Activated T-cell treated with anti-CD3 and anti-CD28 coated beads for 4 hours (primary cell): ENCODE measurements at places on chromosomes 6 and 20.

GRCh38 chr6:141107591-141108160, 1025.0 kb upstream of the GJE1 start:
- no peak for DNase-seq

DNA sequence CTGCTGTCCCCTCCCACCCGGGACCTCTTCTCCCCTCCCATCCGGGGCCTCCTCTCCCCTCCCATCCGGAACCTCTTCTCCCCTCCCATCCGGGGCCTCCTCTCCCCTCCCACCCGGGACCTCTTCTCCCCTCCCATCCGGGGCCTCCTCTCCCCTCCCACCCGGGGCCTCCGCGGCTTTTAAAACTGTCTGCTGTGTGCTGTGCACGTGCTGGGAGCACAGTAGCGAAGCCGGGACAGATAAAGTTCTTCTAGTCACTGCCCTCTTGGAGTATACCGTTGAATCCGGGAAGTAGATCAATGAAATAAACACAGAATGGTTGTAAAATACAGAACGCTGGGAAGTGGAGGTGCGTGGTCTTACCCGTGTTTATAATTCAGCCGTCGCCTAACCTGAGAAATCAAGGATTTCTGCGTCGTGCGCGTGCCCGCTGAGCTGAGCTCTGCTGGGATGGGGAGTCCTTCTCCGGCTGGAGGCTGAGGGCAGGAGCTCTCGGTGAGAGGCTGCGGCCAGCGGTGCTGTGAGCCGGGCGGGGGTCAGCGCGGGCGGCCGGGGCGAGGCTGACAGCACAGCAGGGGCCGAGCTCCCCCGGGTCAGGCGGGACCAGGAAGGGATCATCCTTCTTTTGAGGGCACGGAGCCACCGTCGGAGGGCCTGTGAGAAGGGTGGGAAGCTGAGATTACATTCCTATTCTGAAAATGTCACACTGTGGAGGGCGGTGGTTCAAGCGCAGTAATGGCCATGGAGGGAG, 19.6 kb upstream of the KIF25 start:
- DNase-seq: no peak

- DNase-seq: no peak
Observed at GRCh38 chr20:32028647-32029372, 18.6 kb downstream of the CCM2L start.

- no peak for DNase-seq
Observed at GRCh38 chr6:125252891-125253290, 48.9 kb downstream of the HDDC2 start.

DNA sequence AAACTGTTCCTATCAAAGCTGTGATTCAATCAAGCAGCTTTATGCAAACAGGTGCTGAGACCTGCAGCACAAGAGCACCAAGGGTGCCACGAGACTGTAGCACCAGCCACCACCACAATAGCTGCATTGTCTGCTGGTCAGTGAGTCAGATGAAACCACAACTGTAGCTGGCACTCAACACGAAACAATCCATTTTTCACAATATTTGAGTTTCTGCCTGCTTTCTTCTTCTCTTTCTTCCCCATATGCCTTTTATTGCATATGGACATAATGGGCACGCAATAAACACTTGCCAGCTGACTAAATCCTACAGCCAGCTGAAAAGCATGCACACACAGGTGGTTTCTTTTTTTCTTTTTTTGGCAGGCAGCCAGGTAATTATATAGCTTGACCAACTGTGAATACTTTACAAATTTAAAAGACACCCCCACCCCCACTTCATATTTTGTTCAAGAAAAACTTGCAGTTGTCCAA, 16.6 kb downstream of the SLC2A12 start:
- no peak for DNase-seq

DNA sequence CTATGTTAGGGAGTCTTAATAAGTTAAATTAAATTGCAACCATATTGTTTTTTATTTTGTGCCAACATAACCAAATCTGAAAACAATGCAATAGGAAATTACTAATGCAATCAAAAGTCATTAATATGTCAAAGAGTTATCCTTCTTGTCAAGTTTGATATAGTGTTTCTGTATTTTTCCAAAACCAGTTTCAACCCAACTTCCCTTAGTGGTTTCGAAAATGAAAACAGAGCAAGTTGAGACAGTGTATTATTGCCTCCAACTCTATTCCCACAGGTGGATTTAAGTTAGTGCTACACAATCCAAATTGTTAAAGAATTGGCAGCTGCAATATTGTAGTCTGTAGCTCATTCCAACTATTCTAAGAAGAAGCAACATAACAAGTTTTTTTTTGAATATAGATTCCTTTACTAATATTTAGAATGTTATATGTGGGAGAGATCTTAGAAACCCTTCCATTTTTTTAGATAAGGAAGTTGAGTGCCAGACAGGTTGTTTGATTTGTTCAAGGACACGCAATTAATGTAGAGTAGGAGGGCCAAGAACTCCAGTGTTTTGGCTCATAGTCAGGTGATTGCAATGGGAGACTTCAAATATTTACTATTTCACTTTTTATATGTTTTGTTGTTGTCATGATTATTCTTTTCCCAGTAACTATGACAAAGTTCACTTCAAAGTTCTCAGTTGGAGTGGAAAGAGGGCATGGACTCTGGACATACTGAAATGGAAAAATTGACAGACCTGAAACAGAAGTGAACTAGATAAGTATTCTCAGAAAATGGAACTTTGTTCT, 282.4 kb upstream of the HSF2 start:
- no peak for DNase-seq

- DNase-seq: no peak
Observed at GRCh38 chr20:53466279-53466678, 127.4 kb downstream of the ZNF217 start.

DNA sequence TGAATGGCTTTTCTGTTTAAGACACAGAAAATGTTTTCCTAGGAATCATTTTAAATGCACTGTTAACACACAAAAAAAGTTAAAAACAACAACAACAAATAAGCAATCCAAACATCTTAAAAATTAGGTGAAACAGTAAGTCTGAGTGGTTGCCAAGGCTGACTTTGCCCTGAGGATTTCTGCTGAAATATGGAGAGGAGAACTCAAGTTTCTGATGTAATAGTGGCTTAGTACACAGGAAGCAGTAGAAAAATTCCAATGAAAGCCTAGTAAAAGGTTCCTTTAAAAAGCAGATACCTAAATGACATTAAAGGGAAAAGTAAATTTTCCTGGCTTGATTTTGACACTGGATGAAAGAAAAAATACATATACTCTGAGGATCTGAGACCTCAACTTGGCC, 184.2 kb downstream of the EPM2A start:
- no peak for DNase-seq

GRCh38 chr20:32315891-32316290, 38.4 kb downstream of the KIF3B start:
- no peak for DNase-seq

DNA sequence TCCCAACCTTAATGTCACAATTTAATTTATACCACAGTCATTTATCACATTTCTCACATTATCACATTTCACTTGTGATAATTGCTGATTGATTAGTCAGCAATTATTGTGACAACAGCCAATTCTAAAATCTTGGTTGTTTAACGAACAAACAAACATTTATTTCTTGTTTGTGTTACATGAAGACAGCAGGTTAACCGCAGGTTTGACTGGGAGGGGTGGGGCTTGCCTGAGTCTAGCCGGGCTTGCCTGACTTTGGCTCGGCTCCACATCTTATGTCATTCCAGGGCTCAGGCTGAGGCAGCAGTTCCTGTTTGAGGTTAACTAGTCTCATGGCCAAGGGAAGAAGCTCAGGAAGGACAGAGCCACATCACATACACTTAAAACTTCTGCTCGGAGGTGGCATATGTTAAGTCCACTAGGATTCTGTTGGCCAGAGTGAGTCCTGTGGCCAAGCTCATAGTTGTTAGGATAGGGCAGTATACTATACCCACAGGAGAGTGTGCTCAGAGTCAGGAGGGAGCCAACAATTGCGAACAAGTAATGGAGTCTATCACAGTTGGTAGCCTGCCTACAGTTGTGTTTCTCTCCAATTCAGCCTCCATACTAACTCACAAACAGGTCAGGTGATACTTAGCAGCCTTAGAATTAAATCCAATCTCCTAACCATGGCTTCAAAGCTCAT, 90.0 kb upstream of the IFNGR1 start:
- DNase-seq: no peak

DNA sequence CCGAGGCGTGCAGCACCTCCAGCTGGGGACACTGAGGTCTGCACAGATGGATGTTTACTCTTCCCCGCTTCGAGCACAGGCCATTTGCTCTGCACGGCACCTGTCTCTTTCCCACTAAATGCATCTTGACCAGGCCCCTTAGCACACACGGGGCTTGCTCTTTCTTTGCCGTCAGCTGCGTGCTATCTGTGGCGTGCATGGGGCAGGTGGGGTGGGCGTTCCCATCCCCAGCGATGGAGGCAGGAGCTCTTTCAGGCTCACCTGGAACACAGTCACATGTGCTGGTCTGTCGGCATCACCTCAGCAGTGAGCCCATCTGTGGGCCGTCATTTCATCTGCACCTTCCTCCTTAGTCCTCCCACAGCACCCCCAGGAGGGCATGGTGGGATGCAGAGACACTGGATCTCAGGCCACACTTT, 35.1 kb downstream of the RBM38 start:
- no peak for DNase-seq

DNA sequence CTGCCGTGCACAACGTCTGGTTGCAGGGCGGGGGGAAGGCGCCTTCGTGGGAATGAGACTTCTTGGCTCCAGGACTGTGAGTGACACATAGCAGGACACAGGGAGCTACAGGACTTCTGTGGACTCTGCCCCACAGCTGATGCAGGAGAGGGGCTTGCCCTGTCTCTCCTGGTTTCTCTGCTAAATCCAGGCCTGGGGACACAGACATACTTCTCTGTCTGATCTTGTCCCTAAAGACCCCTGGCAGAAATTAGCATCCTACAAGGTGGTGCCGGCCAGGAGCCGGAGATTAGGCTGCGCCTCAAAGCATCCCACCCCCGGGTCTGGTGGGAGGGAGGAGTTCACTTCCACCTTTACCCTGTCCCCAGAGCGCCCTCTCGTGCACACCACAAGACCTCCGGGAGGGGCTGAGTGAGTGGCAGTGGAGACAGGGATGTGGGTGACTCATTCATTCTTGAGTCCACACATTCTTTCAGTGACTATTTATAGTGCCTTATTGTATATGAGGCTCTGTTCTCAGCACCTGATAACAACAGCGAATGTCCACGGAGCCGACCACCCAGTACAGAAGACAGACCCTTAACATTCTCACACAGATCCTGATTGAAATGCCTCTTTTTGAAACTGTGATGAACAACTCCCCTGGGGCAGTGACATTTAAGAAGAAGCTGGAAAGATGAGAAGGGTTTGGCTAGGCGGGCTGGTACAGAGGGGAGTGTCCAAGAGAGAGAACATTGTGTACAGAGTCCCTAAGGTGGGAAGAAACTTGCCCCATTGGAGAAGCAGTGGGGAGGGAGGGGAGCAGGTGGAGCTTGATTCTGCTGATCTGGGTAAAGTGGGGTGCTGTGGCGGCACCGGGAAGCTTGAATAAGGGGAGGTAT, 39.0 kb downstream of the GMPR start:
- no peak for DNase-seq

DNA sequence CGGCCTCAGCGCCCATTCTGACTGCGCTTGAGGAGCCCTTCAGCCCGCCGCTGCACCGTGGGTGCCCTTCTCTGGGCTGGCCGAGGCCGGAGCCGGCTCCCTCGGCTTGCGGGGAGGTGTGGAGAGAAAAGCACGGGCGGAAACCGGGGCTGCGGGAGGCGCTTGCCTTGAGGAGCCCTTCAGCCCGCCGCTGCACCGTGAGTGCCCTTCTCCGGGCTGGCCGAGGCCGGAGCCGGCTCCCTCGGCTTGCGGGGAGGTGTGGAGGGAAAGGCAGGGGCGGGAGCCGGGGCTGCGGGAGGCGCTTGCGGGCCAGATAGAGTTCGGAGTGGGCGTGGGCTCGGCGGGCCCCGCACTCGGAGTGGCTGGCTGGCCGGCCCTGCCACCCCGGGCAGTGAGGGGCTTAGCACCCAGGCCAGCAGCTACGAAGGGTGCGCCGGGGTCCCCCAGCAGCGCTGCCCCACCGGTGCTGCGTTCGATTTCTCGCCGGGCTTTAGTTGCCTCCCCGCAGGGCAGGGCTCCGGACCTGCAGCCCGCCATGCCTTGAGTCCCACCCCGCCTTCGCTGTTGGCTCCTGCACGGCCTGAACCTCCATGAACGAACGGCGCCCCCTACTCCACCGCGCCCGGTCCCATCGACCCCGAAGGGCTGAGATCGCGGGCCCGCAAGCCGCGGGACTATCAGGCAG, 45.7 kb upstream of the MCUR1 start:
- no peak for DNase-seq

DNA sequence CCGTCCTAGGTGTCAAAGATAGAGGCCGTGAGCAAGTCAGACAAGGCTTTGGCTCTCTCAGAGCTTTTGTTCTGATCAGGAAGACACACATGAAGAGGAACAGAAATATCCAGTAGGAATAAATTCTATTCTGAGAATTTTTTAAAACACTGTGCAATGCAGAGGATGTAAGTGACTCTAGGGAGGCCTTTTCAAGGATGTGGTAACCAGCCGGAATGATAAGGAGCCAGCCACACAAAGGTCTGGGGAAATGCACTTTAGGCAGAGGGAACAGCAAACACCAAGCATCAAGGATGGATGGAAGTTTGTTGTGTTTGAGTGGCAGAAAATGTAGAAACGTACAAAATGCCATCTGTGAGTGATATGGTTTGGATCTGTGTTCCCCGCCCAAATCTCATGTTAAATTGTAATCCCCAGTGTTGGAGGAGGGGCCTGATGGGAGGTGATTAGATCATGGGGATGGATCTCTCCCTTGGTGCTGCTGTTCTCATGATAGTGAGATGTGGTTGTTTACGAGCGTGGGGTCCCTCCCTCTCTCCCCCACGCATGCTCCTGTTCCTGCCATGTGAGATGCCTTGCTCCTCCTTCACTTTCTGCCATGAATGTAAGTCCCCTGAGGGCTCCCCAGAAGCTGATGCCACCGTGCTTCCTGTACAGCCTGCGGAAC, 93.6 kb upstream of the CDYL start:
- no peak for DNase-seq

DNA sequence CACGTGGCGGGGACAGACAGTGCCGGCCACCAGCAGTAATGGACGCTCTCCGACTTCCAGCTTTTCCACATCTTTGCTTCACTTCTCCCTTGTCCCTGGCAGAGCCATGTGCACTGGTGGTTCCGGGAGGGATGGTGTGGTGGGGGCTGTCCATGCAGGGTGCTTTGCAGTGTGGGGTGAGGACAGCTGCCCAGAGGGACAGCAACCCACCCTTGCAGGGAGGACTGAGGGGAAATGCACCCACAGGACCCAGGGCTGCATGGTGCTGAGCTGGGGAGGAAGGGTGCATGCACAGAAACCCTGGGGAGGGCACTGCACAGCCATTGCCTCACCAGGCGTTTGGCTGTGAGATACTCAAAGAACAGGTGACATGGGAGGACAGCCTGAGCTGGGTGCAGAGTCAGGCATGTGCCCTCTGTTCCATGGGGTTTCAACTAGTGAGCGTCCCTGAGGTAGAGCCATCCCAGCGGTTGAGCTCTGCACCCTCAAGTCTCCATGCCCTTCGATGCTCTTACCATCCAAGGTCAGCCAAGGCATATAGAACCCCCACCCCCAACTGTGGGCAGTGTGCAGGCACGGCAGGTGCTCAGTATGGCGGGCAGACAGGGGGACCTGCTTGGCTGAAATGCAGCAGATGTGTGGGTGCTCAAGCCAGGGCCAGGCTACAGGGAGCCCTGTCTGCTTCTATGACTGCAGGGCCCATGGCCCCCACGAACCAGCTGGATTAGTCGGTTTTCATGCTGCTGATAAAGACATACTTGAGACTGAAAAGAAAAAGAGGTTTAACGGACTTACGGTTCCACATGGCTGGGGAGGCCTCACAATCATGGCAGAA, 239.7 kb downstream of the TTLL2 start:
- no peak for DNase-seq
